ENCODE measurements at places on chromosomes 4 and X.

- DNase-seq = no peak
Observed at GRCh38 chrX:19683358-19683757, 168.1 kb upstream of the MAP3K15 start.

DNA sequence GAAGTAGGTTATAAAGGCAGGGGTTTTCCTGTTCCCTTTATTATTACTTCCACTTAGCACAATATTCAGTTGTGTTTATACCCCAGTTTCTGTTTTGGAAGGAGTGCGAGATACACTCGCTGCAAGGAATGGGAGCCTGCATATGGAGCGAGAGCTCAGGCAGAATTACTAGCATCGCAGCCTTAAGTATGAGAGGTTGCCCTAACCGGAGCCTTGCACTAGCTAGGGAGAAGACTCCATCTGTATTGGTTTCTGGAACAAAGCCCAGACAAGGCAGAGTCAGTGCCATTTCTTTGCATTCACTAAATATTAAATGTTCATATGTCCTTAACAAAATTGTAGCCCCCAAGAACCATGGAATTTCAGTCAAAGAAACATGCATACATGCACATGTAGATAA lies 6.2 kb upstream of the DCTD start:
- no peak for DNase-seq

GRCh38 chr4:57086031-57086723 lies 24.0 kb downstream of the IGFBP7 start:
- no peak for DNase-seq

GRCh38 chr4:78776729-78777575 lies 802 bp downstream of the BMP2K start:
- DNase-seq = peak; percentile 70

- DNase-seq = no peak
Observed at GRCh38 chr4:110626532-110627153, 3.8 kb upstream of the PITX2 start.

GRCh38 chrX:110155759-110156158 lies 152.8 kb downstream of the TMEM164 start:
- DNase-seq = no peak

DNA sequence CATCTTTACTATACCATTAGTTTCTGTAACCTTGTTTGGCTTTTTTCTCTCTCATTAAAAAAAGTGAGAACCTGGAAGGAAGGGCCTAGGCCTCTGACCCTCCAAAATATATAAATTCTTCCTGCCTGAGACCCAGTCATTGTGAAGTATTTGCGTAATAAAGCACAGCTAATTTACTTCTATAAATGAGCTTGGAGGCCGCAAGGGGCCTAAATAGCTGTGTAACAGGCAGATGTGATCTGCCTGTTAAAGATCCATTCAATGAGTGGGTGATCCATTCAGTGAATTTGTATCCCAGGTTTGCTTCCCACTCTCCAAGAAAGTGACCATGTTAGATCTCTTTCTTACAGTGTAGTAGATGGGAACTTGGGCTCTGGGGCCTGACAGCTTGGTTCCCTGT lies 595 bp upstream of the PYURF start:
- no peak for DNase-seq

DNA sequence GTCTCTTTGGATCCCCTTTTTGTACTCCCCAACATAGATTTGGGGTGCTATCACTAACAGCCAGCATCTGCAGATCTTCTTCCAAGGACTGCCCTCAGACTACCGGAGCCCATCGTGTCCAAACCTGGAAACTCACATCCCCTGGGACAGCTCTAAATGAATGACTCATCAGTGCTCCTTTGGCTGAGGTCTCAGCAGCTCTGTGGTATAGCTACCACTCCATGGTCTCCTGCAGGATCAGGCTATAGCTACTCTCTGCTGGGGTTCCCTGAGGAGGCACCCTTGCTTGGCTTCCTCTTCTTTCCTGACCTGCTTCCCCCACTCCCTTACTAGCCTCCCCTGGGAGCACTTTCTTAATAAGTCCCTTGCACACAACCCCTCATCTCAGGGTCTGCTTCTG lies 97.5 kb upstream of the PRPS2 start:
- DNase-seq = no peak

DNA sequence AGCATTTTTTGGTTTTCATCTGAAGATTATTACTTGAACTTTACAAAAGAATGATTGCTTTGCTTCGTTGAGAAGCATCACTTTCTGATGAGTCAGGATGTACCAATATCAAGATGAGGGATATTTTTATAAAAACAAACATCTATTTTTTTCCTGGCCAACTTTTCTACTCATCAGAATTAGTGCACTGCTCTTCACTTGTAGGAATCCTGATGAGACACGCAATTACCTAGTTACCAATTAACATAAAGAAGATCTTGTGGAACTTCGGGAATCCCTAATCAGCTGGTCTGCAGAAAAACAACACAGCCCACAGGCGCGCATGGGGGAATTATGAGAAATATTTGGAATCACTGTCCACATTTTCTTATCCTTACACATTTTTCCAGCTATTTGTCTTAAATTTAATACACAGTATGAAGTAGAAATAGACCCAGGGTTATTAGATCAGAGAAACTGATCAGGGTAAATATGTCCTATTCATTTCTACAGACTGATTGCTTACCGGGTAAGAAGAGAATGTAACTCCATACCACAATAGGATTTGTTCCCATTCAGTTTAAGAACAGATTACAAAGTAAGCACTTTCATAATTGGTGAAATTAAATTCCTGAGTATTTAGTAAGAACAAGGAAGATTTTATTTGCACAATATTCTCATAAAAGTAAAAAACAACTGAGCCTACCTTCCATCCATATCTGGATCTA lies 50.9 kb downstream of the MFAP3L start:
- no peak for DNase-seq

DNA sequence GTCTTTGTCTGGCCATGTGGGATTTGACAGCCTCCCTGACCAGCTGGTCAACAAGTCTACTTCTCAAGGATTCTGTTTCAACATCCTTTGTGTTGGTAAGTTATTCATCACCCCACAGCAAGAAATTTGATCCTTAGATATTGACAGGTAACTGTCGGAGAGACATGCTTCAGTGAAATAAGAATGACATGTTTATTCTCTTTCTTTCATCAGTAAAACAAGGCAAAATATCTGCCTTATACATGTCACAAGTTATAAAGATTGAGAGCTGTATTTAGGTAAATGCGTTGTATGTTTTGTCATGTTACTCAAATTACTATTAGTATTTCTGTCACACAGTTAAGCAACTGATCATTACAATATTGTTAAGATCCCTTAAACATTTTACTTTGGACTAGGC lies 46.9 kb downstream of the SEPTIN11 start:
- no peak for DNase-seq

GRCh38 chr4:182562350-182562749 lies 319.1 kb downstream of the TENM3 start:
- no peak for DNase-seq

GRCh38 chr4:123806056-123806455 lies 409.5 kb downstream of the SPRY1 start:
- no peak for DNase-seq

GRCh38 chrX:24988314-24988713 lies 27.5 kb downstream of the ARX start:
- no peak for DNase-seq

DNA sequence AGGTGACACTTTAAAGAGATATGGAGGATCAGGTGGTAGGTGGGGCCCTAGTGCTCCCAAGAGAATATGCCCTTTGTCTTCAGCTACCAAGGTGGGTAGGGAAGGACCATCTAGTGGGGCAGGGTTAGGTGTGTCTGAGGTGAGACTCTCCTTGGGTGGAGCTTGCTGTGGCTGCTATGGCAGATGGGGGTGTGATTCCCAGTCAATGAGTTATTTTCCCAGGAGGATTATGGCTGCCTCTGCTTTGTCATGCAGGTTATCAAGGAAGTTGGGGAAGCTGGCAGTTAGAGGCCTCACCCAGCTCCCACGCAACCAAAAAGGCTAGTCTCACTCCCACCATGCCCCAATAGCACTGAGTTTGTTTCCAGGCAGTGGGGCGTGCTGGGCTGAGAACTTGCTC lies 18.0 kb upstream of the SPIN2A start:
- no peak for DNase-seq

DNA sequence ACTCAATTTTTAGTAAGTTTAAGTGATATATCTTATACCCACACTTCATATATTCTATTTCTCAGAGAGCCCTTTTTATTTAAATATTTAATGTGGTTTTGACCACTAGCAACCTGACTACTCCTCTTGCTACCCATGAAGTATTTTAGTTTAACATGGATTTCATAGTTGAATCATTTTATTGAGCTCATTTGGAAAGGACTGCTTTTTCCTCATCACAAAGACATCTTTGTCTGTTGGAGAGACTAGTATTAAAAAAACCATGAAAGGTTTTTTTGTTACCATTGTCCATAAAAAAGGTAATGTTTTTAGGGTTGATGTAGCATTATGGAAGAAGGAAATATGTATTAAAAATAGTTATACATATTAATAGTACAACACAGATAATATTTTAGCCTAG lies 139.5 kb downstream of the RAPGEF2 start:
- no peak for DNase-seq

DNA sequence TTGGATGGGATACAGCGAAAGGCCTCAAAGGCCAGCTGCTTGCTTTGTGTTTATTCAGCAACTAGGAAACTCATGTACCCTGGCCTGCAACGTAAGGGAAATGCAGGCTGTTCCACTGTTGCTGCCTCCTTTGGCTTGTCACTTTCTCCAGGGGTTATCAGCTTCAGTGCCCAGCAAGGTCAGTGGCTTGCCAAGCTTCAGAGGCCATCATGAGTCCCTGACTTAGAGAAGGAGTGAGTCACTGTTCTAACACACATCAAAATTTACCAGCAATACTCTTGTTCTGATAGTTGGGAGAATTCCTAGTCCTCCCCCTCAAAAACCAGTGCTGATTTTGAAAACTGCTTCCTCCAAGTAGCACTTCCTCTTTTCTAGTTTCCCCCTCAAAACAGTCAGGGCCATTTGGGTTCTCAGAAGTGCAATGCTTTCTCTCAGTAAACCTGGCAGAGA lies 250.8 kb downstream of the ARHGAP24 start:
- DNase-seq = no peak

GRCh38 chrX:2499507-2499906 lies 1.3 kb downstream of the DHRSX start:
- no peak for DNase-seq

GRCh38 chr4:75207902-75208301 lies 275.0 kb downstream of the PARM1 start:
- DNase-seq = no peak

GRCh38 chr4:73541251-73541650 lies 59.7 kb downstream of the AFM start:
- no peak for DNase-seq

- no peak for DNase-seq
Observed at GRCh38 chr4:184150102-184150839, 67.4 kb downstream of the ENPP6 start.

DNA sequence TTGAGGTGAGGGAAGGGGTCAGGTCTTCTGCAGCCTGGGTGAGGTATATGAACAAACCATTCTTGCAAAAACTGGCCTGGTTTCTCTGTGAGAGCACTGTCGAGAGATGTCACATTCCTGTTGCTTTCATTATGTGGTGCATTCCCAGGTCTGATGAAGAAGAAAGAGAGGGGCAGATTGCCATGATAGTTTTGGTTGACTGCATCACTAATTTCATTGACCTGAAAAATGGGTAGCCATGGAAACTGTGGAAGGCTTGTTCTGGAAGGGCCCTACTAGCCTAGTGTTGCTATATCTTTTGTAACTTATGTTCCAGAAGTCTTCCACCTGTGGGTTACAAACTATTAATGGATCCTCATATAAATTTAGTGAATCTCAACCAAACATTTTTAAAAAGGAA lies 32.9 kb upstream of the CYBB start:
- DNase-seq = no peak

- DNase-seq = peak; percentile 95
Observed at GRCh38 chr4:6701371-6701770, 7.7 kb downstream of the S100P start.

- no peak for DNase-seq
Observed at GRCh38 chrX:136147976-136148375, 643 bp downstream of the FHL1 start.

DNA sequence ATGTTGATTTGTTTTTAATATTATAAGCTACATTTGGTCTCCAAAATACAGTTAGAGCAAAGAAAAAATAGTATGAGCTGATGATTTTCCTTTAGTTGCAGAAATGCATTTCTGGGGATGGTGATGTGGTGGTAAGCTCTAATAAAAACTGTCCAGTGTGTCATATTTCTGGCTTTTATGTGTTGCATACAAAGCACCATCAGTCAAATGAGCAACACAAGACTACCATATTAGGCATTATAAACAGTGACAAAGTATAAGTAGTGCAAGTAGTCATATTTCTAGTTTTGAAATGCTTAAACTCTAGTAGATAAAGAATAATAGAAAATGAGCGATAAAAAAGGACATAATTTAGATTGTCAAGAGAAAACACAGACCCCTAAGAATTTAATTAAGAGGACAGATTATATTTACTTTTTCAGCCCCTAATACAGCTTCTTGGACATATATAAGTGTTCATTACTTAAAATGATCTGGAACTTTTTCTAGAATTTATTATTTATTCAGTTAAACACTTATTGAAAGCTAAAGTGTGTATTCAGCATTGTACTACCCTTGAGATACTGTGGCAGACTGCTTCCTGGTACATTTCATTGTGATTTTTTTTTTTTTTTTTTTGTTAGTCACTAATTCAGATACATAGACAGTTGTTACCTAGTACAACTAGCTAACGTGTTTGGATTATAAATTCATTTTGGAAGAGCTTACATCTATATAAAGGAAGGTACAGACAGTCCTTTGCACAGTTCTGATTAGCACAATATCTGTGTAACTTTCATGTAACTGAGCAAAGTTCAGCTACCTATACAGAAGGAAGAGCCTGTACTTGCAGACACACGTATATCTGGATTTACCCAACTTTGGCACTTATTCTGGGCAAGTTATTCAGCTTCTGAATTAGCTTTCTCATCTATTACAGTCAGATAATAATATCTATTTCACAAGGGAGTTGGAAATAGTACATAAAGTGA lies 22.3 kb downstream of the RAP1GDS1 start:
- no peak for DNase-seq

- peak; percentile 5 for DNase-seq
Observed at GRCh38 chr4:138910914-138911336, 104.7 kb upstream of the NOCT start.

DNA sequence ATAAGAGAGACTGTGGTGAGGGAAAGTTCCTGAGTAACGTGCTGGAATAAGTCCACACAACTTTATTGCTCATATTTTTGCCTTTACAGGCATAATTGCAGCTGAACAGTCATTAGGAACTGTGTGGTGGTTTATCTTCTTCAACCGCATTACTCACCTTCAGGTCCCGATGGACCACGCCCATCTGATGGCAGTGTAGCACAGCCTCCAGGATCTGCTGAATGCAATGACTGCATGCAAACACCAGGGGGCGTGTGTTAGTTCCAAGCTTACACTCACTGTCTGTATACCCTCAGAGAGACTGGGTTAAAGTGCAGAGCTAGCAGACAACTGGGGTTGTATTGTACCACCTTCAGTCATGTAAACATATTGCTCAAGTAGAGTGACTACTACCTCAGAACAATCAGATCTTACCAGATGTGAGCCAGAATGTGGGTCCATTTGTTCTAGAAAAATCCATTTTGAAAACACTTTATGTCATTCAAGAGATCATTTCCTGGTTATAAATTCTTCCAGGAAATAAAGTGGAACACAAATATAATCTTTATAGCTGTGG lies 214.0 kb downstream of the CAMK2D start:
- DNase-seq = peak; percentile 86

GRCh38 chr4:104641418-104641817 lies 146.7 kb upstream of the CXXC4 start:
- no peak for DNase-seq

GRCh38 chr4:162839814-162840213 lies 326.9 kb downstream of the NAF1 start:
- peak; percentile 9 for DNase-seq
